ENCODE measurements at places on chromosomes 6 and 20.

DNA sequence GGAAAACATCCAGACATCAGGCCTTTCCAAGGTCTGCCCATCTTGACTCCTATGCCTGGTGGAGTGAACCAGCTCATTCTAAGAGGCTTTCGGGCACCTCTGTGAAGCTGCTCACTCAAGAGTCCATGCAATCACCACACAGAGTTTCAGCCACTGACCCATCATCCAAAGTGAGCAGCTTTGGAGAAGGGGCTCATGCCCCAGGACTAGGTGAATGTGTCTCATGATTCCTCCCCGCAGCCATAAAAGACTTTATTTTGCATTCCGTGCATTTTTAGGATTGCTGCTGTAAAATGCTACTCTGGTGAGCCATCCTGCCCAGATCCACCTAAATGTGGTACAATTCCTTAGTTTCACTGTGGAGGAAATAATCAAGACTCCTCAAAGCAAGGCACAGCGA, 44.5 kb upstream of the EZR start:
- no peaks in the 10 kb centered on the region for H3K36me3 ChIP-seq
- H3K4me3 ChIP-seq: no peak overlapping the region
- H3K27me3 ChIP-seq: no peaks in the 10 kb centered on the region
- peaks cover 1% of the 10 kb centered on the region for H3K4me1 ChIP-seq
- H3K27ac ChIP-seq: no peak overlapping the region

- no peaks in the 10 kb centered on the region for H3K27me3 ChIP-seq
- no peaks in the 10 kb centered on the region for H3K4me1 ChIP-seq
- DNase-seq: peak; percentile 70
- no peak overlapping the region for H3K4me3 ChIP-seq
- no peak overlapping the region for H3K27ac ChIP-seq
Measured at GRCh38 chr6:120378582-120379220, 955.6 kb downstream of the TBC1D32 start.

DNA sequence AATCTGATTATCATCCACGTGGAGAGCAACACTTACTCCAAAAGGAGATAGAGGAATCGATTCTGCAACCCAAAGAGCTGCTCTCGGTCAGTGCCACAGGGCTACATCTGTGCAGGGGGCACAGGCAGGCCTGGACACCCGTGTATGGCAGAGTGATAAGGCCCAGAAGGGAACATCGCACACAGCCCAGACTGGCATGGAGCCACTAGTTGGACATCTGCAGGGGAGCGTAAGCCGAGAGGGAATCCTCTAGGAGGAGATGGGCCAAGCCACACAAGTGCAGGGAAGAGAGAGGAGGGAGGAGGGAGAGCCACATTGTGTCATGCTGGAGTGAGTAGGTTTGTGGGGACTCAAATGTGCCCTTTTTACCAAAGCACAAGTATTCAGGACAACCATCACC, 50.4 kb upstream of the ENTPD6 start:
- H3K4me1 ChIP-seq: no peaks in the 10 kb centered on the region
- no peaks in the 10 kb centered on the region for H3K36me3 ChIP-seq
- H3K4me3 ChIP-seq: no peak overlapping the region
- no peak overlapping the region for H3K27ac ChIP-seq
- no peaks in the 10 kb centered on the region for H3K27me3 ChIP-seq

- H3K27ac ChIP-seq: no peak overlapping the region
- no peak overlapping the region for H3K4me3 ChIP-seq
- H3K27me3 ChIP-seq: no peaks in the 10 kb centered on the region
- DNase-seq: no peak
Measured at GRCh38 chr20:37317316-37317715, 27.9 kb downstream of the MANBAL start.

GRCh38 chr6:90095788-90096187, 200.9 kb downstream of the BACH2 start:
- H3K27me3 ChIP-seq: no peaks in the 10 kb centered on the region
- no peak for DNase-seq
- no peak overlapping the region for H3K4me3 ChIP-seq
- no peak overlapping the region for H3K27ac ChIP-seq
- no peaks in the 10 kb centered on the region for H3K36me3 ChIP-seq
- H3K4me1 ChIP-seq: peaks cover 13% of the 10 kb centered on the region

Data from PC-3 (cell line).